ENCODE measurements at places on chromosomes 1 and 21.

- H3K27me3 ChIP-seq, result no peaks in the 10 kb centered on the region
- H3K4me3 ChIP-seq, result no peak overlapping the region
- DNase-seq, result peak; percentile 86
- no peaks in the 10 kb centered on the region for H3K36me3 ChIP-seq
Measured at GRCh38 chr1:221886743-221887414, 145.0 kb upstream of the DUSP10 start.

DNA sequence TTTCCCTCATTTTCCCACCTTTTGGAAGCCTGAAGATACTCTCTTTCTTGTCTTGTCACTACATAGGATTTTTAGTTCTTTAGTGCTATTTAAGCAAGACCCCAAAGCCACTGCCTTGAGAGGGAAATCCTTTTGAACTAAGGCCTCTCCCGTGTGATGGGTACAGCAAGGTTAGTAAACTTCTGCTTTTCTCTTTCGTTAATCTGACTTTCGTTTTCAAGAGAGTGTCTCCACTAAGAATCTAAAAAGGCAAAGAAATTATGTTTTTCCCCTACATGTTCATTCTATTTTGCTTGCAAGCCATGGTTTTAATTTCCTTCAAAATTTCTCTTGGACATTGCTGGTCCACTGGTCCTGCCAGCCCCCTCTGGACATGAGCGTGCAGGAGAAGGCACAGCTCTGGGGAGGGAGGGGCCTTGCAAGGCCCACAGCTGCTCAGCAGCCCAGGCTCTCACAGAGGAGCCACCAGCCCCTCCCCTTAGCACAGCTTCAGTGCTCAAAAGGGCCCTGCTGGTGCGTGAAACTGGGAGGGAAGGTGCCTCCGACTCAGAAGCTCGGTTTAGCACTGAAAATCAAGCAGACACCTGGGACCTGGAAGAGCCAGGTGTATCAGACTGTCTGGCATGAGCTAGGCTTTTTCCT lies 210.9 kb upstream of the GALNT2 start:
- peaks cover 3% of the 10 kb centered on the region for H3K4me1 ChIP-seq
- no peaks in the 10 kb centered on the region for H3K36me3 ChIP-seq
- H3K27ac ChIP-seq, result no peak overlapping the region
- H3K4me3 ChIP-seq, result no peak overlapping the region
- H3K27me3 ChIP-seq, result peaks cover 3% of the 10 kb centered on the region
- DNase-seq, result no peak

DNA sequence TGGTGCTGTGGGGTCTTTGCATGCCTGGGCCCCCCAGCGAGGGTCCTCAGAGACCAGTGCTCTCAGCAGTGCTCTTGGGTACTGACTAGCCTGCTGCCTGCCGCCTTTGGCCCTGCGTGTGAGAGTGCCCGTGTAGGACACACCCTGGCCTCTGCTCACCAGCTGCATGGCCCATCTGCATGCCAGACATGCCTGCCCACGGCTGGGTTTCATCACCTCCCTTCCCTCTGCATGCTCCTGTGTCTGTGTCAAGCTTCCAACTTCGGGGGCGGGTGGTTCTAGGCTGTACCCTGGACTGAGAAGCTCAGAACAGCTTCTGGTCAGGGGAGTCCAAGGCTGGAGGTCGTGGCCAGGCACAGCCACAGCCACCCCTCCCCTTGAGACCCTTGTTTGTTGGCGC lies 56.9 kb downstream of the PTPRF start:
- no peaks in the 10 kb centered on the region for H3K27me3 ChIP-seq
- H3K36me3 ChIP-seq, result peaks cover 3% of the 10 kb centered on the region
- no peak overlapping the region for H3K27ac ChIP-seq
- no peak overlapping the region for H3K4me3 ChIP-seq
- peak; percentile 8 for DNase-seq
- H3K4me1 ChIP-seq, result peaks cover under 1% of the 10 kb centered on the region

GRCh38 chr1:65480684-65481405 lies 60.4 kb downstream of the LEPR start:
- H3K27me3 ChIP-seq, result no peaks in the 10 kb centered on the region
- no peaks in the 10 kb centered on the region for H3K36me3 ChIP-seq
- no peak for DNase-seq
- H3K4me1 ChIP-seq, result no peaks in the 10 kb centered on the region

GRCh38 chr1:232868793-232869491 lies 63.7 kb downstream of the MAP10 start:
- peak; percentile 97 for DNase-seq
- H3K27ac ChIP-seq, result peak overlapping the region; percentile 49
- H3K36me3 ChIP-seq, result no peaks in the 10 kb centered on the region
- peaks cover 8% of the 10 kb centered on the region for H3K4me1 ChIP-seq
- no peaks in the 10 kb centered on the region for H3K27me3 ChIP-seq

DNA sequence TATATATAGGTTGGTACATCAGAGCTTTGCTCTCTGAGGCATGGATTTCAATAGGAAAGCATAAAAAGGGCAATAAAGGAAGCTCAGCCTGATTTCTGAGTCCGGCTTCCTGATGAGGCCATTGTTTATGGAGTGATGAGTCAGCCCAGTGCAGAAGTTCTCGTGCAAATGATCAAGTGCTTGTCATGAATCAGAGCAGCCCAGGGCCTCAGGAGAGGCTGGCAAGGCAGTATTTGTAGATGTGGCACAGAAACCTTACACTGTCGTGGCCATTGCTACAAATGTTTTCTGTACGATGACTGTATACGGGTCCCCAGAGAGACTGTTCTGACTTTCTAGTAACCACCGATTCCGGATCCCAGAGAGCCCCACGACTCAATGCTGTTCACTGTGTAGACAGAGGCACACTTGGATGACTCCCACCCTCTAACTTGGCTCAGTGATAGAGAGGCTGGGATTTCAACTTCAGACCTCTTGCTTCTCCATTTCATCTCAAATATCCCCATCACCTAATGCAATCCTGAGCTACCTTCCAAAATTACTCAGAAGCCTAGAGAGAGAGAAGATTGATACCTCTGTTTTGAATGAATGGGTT lies 26.8 kb downstream of the UMODL1 start:
- no peaks in the 10 kb centered on the region for H3K27me3 ChIP-seq
- peaks cover 32% of the 10 kb centered on the region for H3K4me1 ChIP-seq
- H3K4me3 ChIP-seq, result no peak overlapping the region

DNA sequence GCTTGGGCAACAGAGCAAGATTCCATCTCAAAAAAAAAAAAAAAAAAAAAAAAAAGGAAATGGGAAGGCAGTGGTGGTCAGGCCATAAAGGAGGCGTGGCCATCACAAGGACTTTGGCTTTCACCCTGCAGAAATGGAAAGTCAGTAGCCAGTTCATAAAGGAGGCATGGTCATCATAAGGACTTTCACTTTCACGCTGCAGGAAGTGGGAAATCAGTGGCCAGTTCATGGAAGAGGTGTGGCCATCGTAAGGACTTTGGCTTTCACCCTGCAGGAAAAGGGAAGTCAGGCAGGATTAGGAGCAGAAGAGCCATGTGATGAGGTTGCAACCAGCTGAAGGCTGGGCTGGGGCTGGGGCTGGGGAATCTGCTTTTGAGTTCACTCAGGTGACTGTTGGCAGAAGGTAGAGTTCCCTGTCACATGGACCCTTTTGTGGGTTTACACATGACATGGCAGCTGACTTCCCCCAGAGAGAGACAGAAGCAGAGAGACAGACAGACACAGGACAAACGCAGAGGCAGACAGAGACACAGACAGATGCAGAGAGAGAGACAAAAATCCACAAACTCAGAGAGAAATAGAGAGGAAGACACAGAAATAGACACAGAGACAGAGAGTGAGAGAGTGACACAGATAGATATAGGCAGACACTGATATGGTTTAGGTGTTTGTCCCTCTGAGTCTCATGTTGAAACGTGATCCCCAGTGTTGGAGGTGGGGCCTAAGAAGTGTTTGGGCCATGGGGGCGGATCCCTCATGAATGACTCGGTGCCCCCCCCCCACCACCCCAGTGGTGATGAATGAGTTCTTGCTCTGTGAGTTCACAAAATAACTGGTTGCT lies 263.9 kb upstream of the KAZN start:
- H3K4me3 ChIP-seq, result no peak overlapping the region
- H3K4me1 ChIP-seq, result no peaks in the 10 kb centered on the region
- no peaks in the 10 kb centered on the region for H3K36me3 ChIP-seq
- no peak for DNase-seq
- H3K27me3 ChIP-seq, result no peaks in the 10 kb centered on the region

DNA sequence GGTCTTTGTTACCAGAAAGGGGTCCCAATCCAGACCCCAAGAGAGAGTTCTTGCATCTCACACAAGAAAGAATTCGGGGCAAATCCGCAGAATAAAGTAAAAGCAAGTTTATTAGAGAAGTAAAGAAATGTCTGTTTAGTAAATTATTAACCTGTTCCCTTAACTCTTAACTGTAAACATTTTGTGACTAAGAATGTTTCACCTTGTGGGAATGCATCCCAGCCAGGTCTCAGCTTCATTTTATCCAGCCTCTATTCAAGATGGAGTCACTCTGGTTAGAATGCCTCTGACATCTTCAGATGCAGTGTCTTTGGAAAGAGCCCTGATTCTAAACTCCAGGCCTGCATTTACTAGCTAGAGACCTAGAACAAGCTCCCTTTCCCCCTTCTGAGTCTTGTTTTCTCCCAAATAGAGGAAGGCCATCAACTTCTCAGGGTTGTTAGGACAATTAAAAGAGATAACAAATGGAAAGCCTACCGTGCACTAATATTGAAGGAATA lies 4.5 kb upstream of the FABP3 start:
- peak overlapping the region; percentile 54 for H3K27ac ChIP-seq
- DNase-seq, result no peak
- H3K36me3 ChIP-seq, result no peaks in the 10 kb centered on the region

GRCh38 chr1:17627239-17628052 lies 87.9 kb downstream of the ARHGEF10L start:
- peaks cover 12% of the 10 kb centered on the region for H3K4me1 ChIP-seq
- no peak overlapping the region for H3K4me3 ChIP-seq
- H3K27me3 ChIP-seq, result no peaks in the 10 kb centered on the region
- no peak overlapping the region for H3K27ac ChIP-seq
- H3K36me3 ChIP-seq, result no peaks in the 10 kb centered on the region
